Fibroblast of pulmonary artery (primary cell): ENCODE measurements at places on chromosomes 1 and 21.

GRCh38 chr1:110634455-110635311, 28.5 kb upstream of the KCNA2 start:
- DNase-seq, result peak; percentile 82

DNA sequence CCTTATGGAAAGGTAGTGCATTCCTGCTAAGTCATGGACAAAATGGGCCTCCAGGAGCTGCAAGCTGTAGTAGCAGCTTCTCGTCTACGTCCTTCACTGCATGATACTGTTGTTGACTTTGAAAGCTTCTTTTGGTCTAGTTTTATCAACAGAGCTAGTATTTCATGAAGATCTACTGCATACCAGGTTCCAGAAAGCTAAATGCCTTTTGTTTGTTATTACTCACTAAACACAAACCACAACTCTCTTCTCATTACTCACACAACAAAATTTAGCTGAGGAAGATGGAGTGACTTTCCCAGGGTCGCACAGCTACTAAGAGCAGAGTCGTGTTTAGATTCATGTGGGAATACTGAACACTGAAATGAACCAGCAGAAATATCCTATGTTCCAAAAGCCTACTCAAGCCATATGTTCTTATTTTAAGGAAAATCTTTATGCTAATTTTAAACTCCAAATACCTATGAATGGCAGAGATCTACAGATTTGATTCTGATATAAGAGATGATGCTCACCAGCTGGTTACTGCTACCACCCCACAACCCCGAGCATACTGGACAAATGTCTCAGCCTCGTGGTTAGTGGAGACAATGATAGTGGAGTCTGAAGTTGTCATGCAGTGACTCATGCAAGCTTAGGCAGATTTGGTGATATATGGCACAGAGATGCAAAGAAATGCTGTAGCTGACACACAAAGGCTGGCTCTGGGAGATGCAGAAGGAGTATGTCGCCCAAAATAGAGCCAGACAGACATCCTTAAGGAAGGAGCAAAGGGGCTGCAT, 20.6 kb downstream of the PGBD2 start:
- peak; percentile 38 for DNase-seq

- no peak for DNase-seq
Observed at GRCh38 chr1:193387406-193387805, 201.0 kb upstream of the B3GALT2 start.

DNA sequence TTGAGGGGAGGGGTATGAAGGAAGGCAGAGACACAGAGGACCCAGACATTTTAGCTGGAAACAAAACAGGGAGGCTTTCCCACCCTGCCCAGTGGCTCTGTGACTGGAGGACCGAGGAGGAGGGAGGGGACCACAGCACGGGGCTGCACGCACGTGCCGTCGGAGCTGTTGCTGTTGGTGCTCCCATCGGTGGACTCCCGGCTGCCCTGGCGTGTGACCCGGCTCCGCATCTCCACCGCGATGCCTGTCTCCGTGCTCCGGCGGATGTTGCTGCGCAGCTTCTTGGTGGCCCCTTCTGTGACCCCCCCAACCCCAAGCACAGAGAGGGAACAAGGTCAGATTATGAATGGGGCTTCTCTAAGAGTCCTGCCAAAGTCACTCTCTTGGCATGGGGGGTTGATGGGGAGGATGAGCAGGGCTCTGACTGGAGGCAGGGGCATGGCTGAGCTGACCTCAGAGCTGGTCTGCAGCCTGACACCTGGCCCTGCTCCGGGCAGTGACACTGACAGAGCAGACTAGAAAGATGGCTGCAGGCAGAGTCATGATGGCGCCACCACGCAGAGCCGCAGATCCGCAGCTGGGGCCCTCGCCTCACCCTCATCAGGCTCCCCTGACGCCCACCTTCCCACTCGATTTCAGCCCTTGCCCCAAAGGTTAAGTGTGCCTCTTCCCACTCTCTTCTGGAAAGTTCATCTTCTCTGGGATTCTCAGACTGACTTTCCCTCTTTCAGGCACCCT, 29.6 kb downstream of the RIMS3 start:
- no peak for DNase-seq

GRCh38 chr1:230286166-230286889, 139.8 kb downstream of the PGBD5 start:
- DNase-seq, result no peak

DNA sequence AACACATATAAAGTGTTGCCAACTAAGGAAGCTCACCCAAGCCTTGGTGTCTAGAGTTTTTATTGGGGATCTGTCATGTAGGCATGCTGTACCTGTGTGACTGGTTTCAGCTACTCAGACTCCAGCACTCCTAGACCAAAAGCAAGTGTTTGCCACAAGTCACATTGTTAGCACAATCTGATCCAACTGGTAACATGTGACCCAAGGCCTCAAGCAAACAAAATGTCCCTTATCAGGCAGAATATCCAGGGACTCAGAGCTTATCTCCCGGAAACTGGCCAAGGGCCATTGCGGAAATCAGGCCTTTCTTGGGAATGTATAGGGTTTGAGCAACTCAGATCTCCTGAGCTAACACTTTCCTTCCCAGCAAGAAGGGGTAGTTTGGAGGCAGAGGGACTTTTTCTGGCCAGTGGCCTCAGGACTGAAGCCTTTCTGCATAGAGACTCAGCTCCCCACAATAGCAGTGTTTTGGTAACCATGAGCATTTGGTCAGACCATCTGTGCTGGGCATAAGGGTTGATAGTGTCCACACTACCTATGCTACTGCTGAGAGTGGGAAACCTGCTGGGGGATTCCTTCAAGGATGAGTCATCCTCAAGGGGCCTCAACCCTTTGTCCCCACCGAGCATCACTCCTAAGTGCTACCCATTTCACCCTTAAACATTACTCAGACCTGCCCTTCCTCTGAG, 29.6 kb downstream of the NHLH2 start:
- DNase-seq, result no peak

DNA sequence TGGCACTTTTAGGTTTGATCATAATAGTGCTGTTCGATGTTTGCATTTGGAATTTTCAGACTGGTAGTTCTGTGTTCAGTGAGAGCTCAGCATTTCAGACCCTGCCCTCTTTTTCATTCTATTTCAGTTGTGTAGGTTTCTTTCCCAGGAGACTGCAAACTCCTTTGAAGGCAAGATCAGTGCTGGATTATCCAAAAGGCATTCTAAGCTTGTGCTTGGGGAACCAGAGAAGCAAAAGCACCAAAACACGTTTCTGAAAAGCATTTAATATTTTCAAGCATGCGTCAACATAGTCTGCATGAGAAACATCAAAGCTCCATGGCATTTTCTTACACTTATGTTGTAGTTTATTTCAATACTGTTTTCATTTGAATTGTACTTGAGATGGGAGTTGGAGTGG, 292.1 kb downstream of the SDCCAG8 start:
- no peak for DNase-seq

- DNase-seq, result peak; percentile 61
Observed at GRCh38 chr21:31222142-31222541, 121.9 kb downstream of the TIAM1 start.

GRCh38 chr1:17862121-17862520, 107.0 kb downstream of the ACTL8 start:
- DNase-seq, result no peak

DNA sequence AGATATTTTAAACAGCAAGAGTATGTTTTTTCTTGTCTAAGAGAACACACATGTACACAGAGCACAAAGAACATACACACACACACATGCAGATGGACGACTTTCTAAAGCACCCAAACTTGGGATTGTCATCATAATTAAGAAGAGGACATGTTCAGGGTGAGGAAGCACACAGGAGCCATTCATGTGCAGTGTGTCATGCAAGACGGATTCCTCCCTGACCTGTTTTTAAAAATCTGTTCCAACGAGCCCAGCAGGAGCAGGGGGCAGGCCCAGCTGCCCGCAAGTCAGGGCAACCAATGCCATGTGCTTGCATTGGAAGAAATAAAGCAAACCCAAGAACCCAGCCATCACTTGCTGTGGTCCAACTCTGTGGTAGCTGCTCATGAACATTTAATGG, 167.3 kb upstream of the ZNF644 start:
- no peak for DNase-seq

GRCh38 chr1:94607398-94607797, 65.8 kb upstream of the F3 start:
- no peak for DNase-seq

- no peak for DNase-seq
Observed at GRCh38 chr1:234589064-234589800, 20.7 kb downstream of the IRF2BP2 start.

DNA sequence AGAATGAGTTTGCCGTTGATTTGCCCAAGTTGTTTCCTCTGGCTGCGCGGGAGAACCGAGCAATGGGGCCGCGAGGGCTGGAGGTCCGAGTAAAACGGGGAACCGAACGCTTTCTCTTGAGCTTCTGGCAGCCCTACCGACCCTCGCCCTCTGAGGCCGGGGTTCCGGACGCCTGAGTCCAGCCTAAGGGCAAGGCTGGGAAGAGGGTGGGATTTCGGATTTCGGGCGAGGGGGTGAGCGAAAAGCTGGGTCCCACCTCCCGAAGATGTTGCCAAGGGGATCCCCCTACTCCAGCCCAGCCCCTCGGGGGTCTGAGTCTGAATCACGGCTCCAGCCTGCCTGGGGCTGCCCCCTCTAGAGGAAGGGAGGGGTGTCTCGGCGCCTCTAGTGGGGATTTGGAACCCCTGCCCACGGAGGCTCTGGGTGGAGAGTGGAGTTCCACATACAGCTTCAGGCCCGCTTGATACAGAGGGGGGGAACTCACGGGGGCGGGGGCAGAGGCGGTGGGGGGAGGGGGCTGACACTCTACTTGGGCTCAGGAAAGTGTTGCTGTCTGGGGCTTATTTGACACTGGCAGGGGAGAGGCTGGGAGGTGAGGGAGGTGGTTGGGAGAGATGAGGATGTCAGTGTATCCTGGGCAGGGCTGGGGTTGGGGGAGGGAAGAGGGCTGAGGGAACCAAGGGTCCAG, 617 bp downstream of the KIRREL1 start:
- no peak for DNase-seq

DNA sequence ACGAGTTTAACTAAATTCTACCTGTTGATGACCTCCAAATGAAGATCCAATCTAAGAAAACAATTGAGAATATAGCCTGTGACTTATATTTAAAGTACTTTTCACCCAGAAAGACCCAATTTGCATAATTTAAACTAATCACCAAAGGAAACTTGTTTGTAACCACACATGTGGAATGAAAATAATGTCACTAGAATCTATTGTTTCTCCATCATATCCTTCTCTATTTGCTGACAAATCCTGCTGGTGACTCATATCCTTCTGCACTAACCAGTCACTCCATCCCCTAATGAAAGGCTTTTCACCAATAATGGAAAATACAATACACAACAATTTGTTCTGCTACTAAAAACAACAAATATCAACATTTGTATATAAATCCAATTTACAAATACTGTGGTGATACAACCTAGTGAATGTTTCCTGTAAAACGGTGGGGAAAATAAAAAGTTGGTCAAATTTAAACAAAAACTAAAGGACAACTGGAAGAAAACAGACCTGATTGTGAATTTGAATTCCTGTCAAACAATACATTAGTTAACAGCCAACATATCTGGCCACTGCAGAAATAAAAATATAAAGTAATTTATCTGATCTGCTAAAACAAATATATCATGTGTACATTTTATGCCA, 6.5 kb downstream of the PTP4A2 start:
- peak; percentile 64 for DNase-seq

DNA sequence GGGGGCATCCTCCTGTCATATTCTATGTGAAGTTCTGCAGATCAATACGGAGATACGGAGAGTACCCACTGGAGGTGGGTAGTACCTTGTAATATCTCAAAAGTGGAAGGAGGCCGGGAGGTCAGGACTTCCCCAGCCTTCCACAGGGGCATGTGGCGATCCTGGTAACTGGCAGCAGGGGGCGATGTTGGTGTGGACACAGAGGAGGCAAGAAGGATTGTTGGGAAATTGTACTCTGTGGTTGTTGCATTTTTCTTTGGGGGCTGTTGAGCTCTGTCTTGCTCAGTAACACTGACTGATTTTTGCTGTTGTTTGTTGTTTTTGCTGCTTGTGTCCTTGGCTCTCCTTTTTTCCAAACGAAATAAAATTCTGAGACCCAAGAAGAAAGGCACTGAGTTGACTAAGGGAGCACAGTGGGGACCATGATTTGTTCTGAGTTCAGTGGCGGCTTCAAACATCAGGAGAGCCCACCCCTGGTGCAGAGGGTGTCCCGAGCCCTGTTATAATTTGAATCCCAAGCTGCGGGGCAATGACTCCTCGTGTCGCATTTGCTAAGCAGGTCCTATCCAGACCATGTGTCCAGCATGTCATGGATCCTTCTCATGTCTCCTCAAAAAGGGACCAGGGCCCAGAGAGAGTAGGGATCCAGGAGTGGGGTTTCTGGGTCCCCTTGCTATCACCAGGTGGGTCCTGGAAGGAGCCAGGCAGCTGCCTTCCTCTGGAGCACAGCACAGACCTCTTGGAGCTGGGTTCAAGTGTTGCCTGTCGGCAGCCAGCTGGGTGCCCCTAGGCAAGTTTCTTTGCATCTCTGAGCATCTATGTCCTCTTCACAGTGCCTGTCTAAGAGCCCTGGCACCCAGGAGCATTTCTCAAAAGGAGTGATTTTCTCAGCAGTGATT, 22.8 kb downstream of the LHX4 start:
- peak; percentile 78 for DNase-seq

- DNase-seq, result peak; percentile 44
Observed at GRCh38 chr1:44294588-44295007, 60.5 kb downstream of the ERI3 start.

DNA sequence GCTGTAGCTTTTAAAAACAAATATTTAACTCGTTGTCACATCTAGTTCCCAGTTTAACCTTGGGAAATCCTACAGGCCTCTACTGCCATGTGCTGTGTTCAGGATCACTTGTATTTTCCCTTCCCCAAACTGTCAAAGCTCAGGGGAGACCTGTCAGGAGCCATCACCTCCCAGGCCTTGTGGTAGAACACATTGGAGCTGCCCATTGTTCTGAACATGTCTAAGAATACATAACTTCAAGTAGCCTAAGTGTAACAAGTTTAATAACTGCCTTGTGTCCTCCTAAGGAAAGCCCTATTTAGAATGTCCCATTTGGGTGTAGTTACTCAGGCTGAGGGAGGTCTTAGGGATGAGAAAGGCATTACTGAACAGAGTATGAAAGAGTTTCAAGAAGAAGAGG, 28.6 kb upstream of the PIGC start:
- DNase-seq, result no peak

DNA sequence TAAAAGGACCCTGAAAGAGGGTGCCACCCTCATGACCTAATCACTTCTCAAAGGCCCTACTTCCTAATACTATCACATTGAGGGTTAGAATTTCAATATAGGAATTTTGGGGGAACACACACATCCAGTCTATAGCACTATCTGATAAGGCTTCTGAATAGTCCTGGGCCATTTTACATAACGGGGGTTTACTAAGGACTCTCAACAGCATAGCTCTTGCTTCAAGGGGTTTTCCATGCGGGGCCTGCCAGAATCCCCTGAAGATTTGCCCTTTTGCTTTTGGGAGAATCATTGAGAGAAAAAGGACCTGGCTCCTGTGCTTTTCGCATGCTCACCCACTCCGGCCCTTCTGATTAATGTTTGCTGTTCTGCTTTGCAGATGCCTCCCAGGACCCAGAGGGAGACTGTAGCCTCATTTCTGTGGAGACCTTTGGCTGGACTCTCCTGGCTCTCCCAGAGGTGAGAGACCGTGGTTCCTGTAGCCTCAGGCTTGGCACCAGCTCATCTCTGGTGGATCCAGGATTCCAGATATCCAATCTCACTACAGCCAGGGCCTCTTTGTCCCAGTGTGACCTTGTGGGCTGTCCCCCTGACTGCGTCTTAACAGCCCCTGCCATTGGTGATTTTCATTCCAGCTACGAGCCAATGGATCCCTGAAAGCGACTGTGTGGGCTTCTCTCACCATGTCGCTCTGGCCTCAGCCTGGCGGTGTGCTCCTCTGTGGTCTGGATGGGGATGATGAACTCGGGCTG, 72.6 kb downstream of the DDR2 start:
- DNase-seq, result no peak

GRCh38 chr1:82722608-82723007, 921.9 kb downstream of the ADGRL2 start:
- no peak for DNase-seq
